ENCODE measurements at places on chromosomes 1 and 21.

DNA sequence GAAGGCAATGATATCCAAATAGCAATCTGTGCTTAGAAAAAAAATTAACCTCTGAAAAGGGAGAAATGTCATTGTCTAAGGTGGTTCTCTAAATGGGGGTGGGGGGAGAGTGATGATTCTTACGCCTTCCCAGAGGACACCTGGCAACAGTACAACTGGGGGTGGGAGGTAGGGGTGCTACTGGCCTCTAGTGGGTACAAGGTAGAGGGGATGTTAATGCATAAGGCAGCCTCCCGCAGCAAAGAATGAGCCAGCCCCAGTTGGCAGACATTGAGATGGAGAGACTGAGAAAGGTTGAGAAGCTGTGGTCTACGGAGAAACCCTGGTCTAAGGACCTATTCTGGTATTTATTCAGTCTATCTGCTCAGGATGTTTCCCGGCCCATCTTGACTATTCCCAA lies 472.2 kb upstream of the RUNX1 start:
- no peak for DNase-seq

DNA sequence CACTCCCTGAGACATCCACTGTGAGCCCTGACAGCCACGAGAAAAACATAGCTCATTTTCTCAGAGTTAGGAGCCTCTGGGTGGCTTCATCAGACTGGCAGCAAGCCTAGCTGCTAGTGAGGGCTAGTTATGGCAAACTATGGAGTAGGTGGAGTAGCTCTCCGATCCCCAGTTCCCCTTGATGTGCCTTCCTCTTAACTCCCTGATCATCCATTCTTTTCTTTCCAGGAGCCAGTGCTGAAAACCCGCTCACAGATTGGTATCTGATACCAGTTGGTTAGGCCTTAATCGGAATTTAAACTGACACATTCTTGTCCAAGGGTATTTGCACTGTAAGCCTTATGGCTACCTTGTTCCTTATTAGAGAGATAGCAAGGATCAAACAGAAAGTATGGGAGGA lies 31.4 kb upstream of the PAXBP1 start:
- no peak for DNase-seq

DNA sequence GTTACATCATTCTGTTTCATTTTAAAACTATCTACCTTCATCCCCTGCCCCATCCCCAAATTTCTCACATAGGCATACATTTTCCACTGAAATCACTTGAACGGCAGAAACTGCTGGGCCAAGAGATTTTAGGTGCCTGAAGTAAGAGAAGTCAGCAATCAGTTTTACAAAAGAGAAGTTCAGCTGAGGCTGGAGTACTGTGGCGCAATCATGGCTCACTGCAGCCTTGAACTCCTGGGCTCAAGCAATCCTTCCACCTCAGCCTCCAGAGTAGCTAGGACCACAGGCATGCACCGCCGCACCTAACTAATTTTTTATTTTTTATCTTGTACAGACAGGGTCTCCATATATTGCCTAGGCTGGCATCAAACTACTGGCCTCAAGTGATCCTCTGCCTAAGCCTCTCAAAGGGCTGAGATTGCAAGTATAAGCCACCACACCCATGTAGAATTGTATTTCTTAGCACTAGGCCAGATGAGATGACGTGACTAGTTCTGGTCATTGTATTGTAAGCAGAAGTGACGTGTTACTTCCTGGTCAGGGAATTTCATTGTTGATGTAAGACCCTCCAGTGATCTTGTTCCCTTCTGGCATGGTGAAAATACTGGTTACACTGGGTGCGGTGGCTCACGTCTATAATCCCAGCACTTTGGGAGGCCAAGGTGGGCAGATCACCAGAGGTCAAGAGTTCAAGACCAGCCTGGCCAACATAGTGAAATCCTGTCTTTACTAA lies 7.1 kb downstream of the BECN2 start:
- no peak for DNase-seq

DNA sequence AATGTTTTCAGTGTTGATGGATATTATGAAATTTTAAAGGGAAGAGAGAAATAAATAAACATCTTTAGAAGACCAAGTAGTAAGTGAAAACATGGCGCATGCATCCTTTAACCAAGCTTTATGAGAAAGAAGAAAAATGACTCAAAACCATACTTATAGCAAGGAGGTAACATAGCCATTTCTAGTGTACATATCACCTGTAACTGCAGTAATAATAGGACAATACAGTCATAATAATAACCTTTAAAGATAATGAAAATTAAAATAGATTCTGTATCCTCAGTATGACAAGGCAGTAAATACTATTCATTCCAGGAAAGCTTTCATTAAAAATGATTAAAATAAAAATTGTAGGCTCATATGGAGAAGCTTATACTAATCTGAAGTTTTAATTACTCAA lies 141.2 kb downstream of the COL24A1 start:
- DNase-seq = no peak

DNA sequence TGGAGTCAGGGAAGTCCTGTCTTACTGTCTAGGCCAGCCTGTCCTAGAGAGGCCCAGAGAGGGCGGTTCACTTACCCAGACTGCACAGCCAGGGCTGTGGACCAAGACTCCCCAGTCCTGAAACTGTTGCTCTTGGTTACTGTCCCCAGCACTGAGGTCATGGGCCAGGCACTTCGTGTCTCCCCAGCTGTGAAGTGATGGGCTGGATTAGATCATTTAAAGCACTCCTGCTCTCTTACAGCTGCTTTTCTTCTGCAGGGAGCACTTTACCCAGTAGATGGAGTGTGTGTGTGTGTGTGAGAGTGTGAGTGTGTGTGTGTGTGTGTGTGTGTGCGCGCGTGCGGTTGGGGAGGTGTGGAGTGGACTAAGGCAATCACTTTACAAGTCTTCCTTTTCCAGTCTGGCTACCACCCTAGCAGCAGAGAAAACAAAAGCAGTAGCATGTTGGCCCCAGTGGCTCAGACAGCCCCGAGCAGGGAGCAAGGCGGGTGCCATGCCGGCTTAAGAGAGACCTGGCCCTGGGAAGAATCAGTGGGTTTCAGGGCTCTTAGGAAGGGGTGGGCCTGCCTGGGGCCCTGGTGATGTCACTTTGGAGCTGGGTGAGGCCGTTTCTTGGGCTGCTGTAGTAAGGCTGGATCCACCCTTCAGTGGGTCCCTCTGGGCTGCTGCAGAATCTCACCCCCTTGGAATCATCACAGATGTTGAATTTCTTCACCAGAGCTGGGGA lies 2.4 kb downstream of the SPSB1 start:
- DNase-seq = no peak

GRCh38 chr1:37161171-37161570 lies 126.9 kb upstream of the GRIK3 start:
- DNase-seq = peak; percentile 8

DNA sequence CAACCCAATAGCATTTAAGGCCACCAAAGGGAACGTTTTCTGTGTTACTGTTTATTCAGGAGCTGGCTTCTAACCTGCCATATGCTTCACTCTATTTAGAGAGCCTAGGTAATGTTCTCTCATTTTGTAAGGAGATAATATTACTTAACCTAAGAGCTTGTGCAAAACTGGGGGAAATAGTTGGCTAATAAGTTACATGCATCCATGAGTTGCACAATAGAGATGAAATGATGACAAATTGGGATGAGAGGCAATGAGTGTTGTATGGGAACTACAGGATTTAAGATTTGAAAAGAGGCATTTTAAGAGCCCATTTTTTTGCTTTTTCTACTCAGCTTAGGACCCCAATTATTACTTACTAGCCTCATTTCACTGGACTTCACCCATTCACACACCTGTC lies 151.0 kb downstream of the ST6GALNAC3 start:
- DNase-seq = no peak

DNA sequence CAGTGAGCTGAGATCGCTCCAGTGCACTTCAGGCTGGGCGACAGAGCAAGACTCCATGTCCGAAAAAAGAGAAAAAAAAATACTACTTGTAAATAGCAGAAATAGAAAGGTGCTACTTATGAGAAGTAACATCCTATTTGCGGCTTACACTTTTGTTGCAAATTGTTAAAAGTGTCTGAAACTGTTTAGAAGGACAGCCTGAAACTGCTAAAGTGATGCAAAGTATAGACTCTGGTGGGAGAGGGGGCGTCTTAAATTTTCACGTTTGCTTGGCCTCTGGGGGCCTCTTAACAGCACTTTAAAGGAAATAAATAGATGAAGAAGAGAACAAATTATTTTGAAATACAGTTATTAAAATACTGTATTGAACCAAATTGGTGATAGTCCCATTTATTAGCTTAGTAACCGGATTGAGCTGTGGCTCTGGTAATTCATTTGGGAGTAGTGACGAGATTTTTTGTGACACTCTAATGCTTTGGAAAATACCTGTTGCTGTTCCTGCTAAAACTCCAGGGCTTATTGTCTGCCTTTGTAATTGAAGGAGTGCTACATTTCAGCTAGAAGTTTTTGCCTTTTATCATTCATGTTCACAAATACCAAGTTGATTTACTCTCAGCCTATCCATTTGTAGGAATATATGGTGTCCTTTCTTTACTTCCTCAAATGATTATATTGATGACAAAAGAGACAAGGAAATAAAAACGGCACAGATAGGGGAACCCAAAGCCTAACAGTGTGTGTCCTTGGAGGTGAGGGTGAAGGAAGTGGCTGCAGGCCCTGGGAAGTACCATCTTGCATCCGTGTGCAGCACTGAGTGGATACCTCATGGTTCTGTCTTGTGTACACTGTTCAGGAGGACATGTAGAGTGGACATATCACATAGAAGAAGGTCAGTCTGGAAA lies 6.2 kb downstream of the PKNOX1 start:
- no peak for DNase-seq

GRCh38 chr1:172790245-172790644 lies 131.3 kb downstream of the FASLG start:
- DNase-seq = no peak

DNA sequence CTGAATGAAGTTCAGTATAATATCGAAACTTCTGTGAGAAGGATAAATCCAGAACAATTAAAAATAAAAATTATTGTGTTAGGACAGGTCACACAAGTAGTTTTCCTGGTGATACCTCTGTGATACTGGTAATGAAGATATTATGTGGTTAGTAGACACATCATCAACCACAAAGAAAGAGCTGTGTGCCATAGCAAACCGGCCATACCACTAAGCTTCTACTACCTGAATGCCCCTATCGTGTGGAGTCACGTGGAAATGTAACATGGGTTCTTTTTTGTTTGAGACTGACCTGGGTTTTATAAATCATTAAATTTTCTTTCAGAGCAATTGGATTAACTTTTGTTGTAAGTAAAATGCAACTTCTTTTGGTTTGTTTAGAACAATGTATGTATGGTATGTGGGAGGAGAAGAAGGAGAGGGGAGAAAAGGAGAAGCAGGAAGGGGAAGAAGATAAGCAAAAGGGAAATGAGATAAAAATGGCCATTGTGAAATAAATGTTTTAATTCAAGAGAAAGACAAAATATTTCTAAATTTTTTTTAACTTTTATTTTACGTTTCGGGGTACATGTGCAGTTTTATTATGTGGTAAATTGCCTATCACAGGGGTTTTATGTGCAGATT lies 58.2 kb upstream of the LRRC8B start:
- no peak for DNase-seq

- no peak for DNase-seq
Observed at GRCh38 chr1:203860396-203861025, 888 bp upstream of the SNRPE start.

DNA sequence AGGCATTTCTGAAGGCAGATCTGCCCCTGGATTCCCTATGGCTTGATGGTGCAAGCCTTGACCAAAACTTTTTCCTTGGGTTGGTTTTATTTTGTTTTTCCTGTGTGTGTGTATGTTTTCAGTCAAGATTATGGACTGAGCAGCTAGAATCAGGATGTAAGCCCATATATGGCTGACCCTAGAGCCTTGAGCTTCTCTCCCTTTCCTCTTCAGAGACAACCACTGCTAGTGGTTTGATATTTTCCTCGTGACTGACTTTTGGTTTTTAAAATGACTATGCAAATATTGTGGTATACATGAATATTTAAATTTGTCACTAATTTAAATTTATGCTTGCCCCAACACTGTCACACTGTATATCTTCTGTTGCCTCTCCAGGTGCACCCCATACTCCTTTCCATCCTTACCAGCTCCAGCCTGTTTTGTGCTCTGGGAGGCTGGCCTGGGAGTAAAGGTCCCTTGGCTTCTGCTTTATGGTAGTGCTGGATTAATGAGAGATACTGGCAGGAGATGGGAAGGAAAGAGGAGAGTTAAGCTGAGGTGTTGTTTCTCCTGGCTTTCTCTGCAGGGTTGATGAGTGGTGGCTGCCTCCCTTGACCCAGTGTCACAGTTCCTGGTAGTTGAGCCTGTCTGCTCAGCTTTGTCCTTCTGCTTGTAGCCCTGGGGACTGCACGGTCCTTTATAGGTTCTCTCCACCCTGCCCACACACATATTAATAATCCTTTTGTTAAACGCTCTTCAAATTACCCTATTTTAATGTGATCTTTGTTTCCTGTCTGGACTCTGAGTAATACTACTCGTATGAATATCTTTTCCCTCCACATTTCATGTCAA lies 44.4 kb downstream of the RWDD3 start:
- no peak for DNase-seq

GRCh38 chr21:46091118-46091517 lies 6.8 kb upstream of the COL6A2 start:
- DNase-seq = peak; percentile 57

DNA sequence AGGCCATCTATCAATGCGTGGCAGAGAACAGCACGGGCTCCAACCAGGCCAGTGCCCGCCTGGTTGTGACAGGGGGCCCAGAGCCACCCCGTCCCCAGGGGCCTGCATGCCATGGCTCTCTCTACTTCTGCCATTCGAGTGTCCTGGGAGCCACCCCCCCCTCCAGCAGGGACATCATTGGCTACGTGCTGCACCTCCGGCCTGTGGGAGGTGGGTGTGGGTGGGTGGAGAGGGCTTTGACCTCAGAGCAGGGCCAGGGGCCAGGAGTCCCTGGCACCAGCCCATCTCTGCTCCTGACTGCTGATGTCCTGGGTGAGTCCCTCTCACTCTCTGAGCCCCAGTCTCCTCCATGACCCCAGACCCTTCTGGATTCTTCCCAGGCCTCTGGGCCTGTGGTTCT lies 25.3 kb downstream of the SLC27A3 start:
- no peak for DNase-seq

- no peak for DNase-seq
Observed at GRCh38 chr1:224493269-224493668, 58.7 kb upstream of the WDR26 start.

DNA sequence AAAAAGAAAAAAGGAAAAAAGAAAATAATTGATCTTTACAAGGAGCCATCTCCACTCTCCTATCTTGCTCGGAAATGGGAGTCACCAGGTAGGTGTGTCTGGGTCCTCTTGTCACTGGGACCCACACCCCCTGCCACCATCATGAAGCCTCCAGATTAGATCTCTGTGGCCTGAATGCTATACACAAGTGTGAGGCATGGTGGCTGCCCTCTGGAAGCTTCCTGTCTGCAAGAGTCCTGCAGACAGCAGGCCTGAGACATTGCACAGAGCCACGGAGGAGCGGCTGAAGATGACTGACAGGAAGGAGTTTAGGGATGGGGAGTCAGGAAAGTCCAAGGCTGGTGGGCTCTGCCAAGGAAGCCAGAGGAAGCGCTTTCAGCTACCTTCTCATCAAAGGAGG lies 16.2 kb downstream of the CDK18 start:
- no peak for DNase-seq

All from left forelimb (tissue), 1 donor.